WTC11 (cell line): ENCODE measurements at places on chromosomes 7 and 10. TPM values are rescaled to one million over a fixed set of nuclear protein-coding genes. Genes with fewer than 3 reads are reported as not detected.

Gene HTR7
- total RNA-seq, result 8.9 to 11.2 TPM (median 9.3 TPM) in 3 replicates

Gene CYP3A7
- not detected in 3 replicates for total RNA-seq

Gene ZNF783
- 9.9 to 12.1 TPM (median 12.0 TPM) in 3 replicates for total RNA-seq

Gene ZDHHC16
- total RNA-seq, result 39.6 to 44.4 TPM (median 44.0 TPM) in 3 replicates

DNA sequence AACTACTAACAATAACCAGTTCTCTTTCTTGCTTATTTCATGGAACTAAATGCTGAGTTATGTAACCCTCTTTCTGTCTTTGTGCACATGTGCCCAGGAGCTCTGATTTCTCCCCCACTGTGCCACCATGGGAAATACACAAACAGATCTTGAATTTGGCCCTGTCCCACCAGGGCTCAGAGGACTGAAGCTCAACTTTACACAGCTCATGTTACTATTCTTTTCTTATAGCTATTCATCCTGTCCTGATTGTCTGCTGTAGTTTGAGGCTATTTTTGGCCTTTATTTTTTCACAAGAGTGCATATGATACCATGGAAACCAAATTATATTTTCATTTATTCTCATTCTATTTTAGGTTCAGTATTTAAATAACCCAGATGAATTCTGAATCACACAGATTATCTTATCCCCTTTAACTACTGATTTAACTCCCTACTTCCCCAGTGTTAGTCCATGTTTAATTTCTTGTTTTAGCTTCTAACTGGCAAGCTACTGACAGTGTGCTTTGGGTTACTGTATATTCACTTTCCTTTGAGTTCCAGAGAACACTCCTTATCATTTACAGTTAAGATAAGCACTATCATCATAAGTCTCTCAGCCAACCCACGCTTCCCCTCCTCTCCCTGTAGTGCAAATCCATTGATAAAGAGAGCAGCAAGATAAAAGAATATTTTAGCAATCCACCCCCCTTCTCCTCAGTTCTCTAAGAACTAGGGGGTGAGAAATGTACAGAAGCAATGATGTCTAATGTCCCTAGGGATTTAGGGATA, 71.8 kb upstream of the GSDME start:
- no peaks in the 10 kb centered on the region for H3K27me3 ChIP-seq
- no peak overlapping the region for H3K4me3 ChIP-seq
- H3K4me1 ChIP-seq, result no peaks in the 10 kb centered on the region

- H3K27ac ChIP-seq, result no peak overlapping the region
- no peaks in the 10 kb centered on the region for H3K27me3 ChIP-seq
- no peaks in the 10 kb centered on the region for H3K36me3 ChIP-seq
- no peaks in the 10 kb centered on the region for H3K4me1 ChIP-seq
Measured at GRCh38 chr7:113710310-113711096, 208.3 kb downstream of the PPP1R3A start.
